ENCODE measurements at places on chromosomes 11 and 22. TPM values are rescaled to one million over a fixed set of nuclear protein-coding genes. Genes with fewer than 3 reads are reported as not detected.
A peak's percentile ranks its signal among the peaks of the same experiment; 100 is the strongest.

DNA sequence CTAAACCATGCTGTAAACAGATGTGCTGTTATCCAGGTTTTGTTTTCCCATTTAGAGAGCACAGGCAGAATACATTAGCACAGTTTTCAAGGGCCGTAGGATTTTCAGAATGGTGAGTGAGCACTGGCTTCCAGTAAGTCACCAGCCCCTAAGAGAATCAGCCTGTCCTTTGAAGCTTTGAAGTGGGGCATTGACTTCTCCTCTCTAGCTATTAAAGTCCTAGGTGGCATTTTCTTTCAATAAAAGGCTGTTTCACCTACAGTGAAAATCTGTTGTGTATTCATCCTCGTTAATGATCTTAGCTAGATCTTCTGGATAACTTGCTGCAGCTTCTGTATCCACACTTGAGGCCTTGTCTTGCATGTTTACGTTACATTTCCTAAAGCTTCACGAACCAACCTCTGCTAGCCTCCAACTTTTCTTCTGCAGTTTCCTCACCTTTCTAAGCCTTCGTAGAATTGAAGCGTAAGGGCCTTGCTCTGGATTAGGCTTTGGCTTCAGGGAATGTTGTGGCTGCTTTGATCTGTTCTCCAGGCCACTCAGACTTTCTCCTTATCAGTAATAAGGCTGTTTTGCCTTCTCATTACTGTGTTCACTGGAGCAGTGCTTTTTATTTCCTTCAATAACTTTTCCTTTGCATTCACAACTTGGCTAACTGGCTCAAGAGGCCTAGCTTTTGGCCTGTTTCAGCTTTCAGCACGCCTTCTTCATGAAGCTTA, 15.5 kb downstream of the CECR2 start:
- no peaks in the 10 kb centered on the region for H3K27me3 ChIP-seq
- DNase-seq, result no peak
- H3K4me3 ChIP-seq, result no peak overlapping the region

LUZP2 gene
- total RNA-seq, result not detected

DNA sequence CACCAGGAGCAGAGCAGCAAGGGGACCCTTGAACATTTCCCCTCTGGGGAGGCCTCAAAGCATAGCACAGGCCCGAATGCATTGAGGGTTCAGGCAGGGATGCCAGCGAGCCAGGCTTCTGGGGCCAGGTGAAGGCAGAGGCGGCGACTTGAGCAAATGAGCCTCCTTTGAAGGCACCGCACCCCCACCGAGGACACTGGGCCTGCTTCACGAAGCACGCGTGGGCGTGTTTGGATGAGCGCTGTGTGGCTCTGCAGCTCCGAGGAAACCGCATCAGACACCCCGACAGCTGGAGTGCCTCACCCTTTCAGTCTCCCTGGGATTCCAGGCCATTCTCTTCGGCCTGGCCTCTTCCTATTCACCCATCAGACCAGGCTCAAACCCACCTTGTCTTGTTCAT, 301.8 kb downstream of the NTM start:
- H3K4me1 ChIP-seq, result no peaks in the 10 kb centered on the region
- H3K27ac ChIP-seq, result no peak overlapping the region
- no peak overlapping the region for H3K4me3 ChIP-seq
- no peaks in the 10 kb centered on the region for H3K27me3 ChIP-seq
- DNase-seq, result no peak

ANKK1 gene
- 0.16 TPM for total RNA-seq

DNA sequence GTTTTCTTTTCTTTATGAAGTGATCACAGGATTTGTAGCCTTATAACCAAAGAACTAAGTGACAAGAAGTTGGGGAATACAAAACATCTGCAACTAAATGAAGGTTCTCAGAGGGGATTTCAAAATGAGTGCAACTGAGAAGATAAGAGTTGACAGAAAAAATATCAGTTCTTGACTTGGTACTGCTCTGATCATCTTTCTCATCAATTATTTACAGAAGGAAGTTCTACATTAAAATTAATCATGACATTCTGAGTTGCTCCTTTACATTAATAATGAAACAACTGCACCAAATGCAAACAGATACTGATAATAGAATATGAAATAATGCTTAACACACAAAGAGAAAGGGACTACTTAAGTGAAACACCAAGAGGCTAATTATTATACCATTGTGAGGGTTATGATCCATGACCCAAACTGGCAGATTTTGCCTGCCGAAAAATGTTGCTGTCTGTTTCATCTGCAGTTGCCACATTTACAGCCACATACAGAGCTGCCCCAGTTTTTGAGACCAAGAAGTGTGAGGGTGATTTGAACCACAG, 561.9 kb upstream of the ANO5 start:
- no peak for DNase-seq
- no peak overlapping the region for H3K27ac ChIP-seq
- H3K36me3 ChIP-seq, result no peaks in the 10 kb centered on the region
- H3K4me3 ChIP-seq, result no peak overlapping the region
- H3K4me1 ChIP-seq, result no peaks in the 10 kb centered on the region
- H3K27me3 ChIP-seq, result no peaks in the 10 kb centered on the region

APOL4 gene
- total RNA-seq, result 10.5 TPM

CRYBA4 gene
- total RNA-seq, result not detected

DNA sequence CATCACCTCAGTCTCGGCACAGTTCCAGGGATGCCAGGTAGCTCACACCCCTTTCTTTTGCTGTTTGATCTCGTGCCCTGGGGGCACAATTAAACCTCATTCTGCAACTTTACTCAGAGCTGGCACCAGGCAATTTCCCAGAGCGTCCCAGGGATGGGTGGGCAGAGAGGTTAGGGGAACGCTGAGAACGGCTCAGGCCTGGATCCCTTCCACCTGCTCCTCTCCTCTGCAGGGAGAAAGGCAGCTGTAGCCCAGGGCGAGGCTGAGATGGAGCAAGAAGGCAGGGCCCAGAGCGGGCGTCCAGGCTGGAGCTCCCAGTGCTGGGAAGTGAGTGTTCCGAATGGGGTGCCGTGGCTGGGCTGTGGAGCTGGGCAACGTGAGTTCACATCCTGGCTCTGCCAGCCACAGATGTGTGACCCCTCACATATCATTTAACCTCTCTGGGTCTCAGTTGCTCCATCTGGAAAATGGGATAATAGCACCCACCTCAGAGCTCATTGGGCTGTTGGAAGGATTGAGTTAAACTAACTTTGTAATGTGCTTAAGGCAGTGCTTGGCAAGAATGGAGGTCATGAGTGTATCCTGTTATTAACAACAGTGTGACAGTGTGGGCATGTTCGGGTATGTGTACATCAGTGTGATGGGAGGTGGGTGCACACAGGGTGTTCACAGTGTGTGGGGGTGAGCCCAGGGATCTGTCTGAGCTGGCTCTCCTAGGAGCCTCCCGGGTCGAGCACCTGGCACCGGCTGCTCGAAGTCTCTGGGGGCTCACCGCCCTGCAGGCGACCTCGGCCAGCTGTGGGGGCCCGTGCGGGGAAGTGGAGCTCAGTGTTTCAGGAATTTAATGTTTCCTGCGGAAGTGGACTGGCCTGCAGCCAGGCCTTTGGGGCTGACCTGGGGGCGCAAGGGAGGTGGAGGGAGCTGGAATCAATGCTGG, 15.5 kb downstream of the OTUB1 start:
- no peak overlapping the region for H3K4me3 ChIP-seq
- H3K4me1 ChIP-seq, result no peaks in the 10 kb centered on the region
- no peak for DNase-seq
- no peak overlapping the region for H3K27ac ChIP-seq
- no peaks in the 10 kb centered on the region for H3K36me3 ChIP-seq

DNA sequence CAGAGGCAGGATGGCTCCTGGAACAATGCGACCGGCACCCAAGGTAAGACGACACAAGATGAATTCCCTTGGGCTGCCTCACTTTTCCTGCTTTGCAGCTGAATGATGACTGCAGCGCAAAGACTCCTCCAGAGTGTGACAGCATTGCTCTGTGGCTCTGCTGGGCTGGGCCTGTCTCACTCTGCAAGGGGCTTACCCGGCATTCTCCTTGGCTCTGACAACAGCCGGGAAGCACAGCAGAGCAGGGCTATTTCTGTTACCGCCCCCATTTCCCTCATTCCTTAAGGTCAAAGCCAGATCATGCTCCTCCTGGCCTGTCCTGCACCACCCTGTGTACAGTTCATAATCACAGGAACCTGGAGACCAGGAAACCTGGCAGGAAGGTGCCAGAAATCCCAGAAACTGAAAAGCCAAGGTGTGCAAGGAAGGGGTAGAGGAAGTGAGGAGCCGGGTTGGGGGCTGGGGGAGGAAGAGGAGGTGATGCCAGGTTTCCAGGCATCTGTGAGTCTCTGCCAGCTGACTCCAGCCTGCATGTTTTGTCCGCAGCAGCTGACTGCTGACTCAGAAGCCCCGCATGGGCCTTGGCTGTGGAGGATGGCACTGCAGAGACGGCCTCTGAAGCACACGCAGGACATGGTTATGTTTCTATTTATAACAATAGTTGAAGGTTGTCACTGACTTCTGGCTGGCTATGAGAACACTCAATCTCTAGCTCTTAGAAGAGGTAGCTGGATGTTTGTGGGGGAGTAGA, 113.6 kb downstream of the MICAL3 start:
- H3K4me1 ChIP-seq, result no peaks in the 10 kb centered on the region
- peak; percentile 89 for DNase-seq
- peak overlapping the region; percentile 76 for H3K27ac ChIP-seq
- H3K36me3 ChIP-seq, result peaks cover 2% of the 10 kb centered on the region
- no peak overlapping the region for H3K4me3 ChIP-seq

CD3E gene
- total RNA-seq, result 2.3 TPM

DNA sequence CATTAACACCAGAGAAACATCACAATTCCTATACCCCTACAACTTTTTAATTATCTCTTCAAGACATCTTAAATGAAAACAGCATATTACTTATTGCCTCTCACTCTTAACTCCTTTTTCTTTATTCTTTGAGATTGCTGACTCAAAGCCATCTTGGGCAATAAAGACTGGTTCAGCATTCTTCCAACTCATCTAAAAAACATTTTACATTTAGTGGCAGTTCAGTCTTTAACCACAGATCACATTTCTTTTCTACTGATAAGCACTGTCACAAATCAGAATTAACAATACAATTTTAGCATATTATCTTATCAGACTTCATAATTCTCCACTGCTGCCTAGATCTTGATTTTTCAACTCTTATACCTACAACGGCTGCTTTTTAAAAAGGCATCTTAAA, 34.0 kb downstream of the SIK3 start:
- no peaks in the 10 kb centered on the region for H3K27me3 ChIP-seq
- no peak for DNase-seq
- no peak overlapping the region for H3K27ac ChIP-seq
- H3K36me3 ChIP-seq, result no peaks in the 10 kb centered on the region
- H3K4me3 ChIP-seq, result no peak overlapping the region
- no peaks in the 10 kb centered on the region for H3K4me1 ChIP-seq

DNA sequence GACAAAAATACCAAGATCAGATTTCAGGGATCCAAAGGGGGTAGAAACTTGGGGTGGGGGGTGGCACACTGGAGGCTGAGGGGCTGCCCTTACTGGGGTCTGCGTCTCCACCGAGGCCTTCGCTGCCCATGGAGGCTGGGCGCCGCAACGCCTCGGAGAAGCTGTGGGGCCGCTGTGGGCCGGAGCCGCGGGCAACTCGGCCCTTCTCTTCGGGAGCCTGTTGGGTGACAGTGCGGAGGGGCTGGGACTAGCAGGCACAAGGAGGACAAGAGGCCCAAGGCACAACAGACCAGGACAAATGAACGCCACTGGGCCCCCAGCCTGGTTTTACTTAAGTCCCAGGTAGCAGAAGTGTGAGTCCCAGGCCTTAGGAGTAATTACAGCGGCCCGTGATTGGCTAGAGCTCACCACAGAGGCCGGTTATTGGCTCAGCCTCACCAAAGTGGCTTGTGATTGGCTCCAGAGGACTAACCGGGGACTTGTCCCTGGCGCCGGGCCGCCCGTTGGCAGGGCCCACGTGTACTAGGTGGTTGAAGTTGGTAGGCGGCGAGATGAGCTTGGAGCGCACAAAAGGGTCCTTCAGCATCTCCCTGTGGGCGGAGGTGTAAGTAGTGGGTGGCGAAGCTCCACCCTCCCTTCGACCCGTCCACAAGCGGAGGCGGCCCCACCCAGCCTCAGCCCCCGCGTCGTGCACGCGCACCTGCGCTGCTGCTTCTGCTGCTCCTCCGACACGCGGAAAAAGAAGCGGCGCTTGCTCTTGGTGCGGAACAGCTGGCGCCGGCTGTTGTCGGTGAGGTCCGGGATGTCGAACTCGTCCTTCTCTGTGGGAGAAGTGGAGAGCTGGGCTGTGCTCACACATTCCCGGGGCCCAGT, 16.5 kb upstream of the MEN1 start:
- no peak overlapping the region for H3K27ac ChIP-seq
- H3K4me3 ChIP-seq, result no peak overlapping the region
- no peaks in the 10 kb centered on the region for H3K4me1 ChIP-seq
- H3K27me3 ChIP-seq, result no peaks in the 10 kb centered on the region
- DNase-seq, result no peak

DNA sequence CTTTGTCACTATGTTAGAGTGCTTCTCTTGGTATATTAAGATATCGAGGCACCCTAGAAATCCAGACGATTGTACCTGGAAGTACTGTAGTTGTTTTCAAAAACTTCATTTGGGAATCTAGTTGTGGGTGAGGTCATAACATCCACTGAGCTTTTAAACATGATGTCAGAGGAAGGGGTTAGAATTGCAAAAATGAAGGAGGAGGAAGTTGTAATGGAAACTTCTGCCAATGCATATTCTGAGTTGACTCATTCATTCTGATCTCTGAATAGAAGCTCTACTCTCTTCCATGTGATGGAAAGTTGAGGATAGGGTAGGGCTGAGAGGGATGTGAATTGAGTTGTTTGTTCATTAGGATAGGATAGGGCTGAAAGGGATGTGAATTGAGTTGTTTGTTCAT, 7.7 kb downstream of the CD44 start:
- H3K36me3 ChIP-seq, result no peaks in the 10 kb centered on the region
- no peak overlapping the region for H3K27ac ChIP-seq
- no peaks in the 10 kb centered on the region for H3K27me3 ChIP-seq
- peaks cover 5% of the 10 kb centered on the region for H3K4me1 ChIP-seq
- no peak overlapping the region for H3K4me3 ChIP-seq

OOSP4A gene
- total RNA-seq, result not detected

DNA sequence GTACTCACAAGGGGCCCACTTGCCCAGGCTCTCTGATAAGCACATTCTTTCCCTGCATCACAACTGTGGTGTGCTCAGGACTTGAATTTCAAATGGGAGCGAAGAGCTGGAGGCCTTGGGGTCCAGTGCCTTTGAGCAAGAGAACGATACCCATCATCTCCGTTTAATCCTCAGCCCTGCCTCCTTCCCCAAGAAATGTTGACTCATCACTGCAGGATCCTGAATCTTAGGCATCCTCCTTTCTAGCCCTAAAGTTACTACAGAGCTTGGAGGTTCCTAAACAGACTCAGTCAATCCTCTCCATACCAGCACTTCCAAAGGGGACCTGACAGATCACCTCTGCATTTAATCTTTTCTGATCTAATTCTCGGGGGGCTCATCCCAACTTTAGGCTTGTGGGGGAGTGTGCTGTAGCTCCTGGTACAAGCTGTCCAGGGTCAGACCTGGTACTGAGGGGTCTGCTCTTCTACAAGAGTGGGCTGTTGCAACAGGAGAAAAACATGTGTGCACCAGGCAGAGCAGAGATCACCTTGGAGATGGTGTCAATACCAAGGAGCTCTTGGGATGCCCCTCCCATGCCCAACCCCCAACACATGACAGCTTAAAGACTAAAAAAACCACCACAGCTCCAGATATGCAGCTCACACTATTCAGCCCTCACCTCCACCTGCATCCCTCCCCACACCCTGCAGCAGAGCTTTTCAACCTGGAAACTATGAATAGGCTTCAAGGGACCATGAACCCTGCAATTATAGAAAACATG, 3.9 kb upstream of the PRG2 start:
- H3K36me3 ChIP-seq, result no peaks in the 10 kb centered on the region
- H3K4me3 ChIP-seq, result no peak overlapping the region
- no peaks in the 10 kb centered on the region for H3K4me1 ChIP-seq
- no peaks in the 10 kb centered on the region for H3K27me3 ChIP-seq
- H3K27ac ChIP-seq, result no peak overlapping the region
- DNase-seq, result no peak
